ENCODE measurements at places on chromosomes 6 and 20.

GRCh38 chr6:74578339-74578738 lies 627.5 kb downstream of the COL12A1 start:
- no peak for DNase-seq

- no peak for DNase-seq
These were observed 36.7 kb upstream of the TMEM14A start for GRCh38 chr6:52634211-52634610.

DNA sequence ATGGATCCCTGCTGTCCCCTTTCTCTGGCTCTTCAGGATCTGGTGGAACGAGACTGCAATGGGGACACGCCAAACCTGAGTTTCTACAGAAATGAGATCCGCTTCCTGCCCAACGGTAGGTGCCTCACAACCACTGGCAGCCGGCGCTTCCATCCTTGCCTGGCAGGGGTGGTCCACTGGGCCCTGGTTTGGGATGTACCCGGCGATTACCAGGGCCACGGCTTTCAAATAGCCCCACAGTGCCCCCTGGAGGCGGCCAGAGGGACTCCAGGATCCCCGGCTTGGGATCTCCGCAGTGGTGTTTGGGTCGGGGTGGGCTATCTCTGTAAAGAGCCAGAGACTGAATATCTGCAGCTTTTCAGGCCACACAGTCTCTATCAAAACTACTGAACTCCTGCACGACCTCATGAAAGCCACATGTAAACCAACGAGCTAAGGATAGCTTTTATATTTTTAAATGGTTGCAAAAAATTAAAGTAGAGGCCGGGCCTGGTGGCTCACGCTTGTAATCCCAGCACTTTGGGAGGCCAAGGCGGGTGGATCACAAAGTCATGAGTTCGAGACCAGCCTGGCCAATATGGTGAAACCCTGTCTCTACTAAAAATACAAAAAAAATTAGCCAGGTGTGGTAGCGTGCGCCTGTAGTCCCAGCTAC lies 3.7 kb downstream of the OGFR start:
- peak; percentile 83 for DNase-seq

DNA sequence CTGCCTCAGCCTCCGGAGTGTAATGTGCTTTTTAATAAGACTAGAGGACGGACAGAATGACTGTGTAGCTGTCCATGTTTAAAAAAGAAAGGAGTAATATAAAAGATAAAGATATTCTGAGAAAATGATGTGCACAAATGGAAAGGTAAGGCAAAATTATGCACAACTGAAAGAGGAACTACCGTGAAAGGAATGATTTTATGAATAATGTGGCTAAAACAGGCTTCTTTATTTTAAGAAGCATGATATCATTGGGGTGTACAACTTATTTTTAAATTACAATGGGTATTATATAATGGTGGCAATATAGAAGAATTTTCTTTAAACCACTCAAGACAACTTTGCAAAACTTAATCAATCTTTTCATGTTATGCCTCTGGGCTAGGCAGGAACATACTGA lies 78.1 kb downstream of the FIG4 start:
- DNase-seq: no peak

DNA sequence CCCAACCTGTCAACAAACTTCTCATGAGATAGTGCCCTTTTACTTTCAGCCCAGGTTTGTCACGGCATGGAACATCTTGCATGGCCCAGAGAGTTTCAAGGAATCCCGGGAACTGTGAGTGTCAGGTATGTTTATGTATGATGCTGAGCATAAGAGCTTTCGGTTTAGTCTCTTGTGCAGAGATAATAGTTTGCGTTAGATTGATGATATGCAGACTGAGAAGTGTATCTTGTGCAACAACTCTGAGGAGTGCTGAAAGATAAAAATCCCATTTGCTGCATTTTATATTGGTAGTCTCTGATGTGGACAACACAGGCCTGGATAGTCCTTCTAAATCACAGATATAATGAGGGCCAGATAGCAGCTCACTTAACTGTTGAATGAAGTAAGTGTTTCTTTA lies 99.0 kb downstream of the TBX18 start:
- DNase-seq: no peak

GRCh38 chr6:3290931-3291211 lies 32.1 kb downstream of the PSMG4 start:
- DNase-seq: no peak

DNA sequence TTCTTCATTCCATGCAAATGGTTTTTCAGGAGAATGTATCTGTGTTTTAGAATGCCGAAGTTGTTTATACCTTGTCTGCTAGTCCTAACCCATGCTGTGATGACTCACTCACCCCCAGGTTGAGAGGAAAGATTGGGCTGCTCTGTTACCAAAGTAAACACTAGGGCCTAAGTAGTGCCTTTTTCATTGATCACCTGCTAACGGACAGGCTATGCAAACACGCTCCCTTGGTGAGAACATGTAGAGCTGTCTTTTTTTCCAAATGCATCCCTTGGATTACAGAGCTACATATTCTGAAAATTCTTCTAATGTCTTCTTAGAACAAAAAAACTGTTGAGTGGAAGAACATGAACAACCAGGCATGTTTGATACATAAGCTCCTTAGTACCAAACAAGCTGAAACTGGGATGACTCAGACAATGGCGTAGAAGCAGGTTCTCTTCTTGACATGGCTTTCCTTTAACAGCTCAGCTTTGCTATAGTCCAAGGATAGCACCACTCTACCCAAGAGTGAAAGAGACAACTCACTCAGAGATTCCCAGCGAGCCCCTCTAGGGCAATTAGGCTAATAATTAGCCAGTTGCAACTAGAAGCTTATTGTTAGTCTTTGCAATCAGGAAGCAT lies 20.5 kb downstream of the PERP start:
- no peak for DNase-seq

- no peak for DNase-seq
These were observed 99.2 kb upstream of the ID4 start for GRCh38 chr6:19738010-19738409.

GRCh38 chr20:54103762-54104600 lies 33.6 kb upstream of the BCAS1 start:
- DNase-seq: no peak

GRCh38 chr6:38407192-38407591 lies 232.5 kb downstream of the BTBD9 start:
- DNase-seq: peak; percentile 20

- DNase-seq: peak; percentile 13
These were observed 143.5 kb upstream of the BMP2 start for GRCh38 chr20:6623989-6624388.

DNA sequence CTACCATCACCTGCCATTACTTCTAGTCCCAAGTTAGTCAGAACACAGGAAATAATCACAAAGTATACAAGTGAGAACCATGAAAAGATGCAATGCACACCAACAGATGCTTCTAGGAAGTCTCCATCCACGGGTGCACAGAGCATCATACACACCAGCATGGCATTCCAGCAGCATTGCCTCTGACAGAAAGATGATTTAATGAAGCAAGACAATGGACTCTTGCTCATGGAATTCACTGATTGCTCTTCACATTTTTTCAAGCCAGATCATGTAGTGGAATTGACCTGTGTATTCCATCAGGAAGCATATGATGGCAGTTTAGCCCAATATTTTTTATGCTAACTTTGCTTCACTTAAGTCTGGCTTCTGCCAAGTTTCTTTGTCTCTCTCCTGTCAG lies 406.3 kb upstream of the RGS17 start:
- DNase-seq: no peak

DNA sequence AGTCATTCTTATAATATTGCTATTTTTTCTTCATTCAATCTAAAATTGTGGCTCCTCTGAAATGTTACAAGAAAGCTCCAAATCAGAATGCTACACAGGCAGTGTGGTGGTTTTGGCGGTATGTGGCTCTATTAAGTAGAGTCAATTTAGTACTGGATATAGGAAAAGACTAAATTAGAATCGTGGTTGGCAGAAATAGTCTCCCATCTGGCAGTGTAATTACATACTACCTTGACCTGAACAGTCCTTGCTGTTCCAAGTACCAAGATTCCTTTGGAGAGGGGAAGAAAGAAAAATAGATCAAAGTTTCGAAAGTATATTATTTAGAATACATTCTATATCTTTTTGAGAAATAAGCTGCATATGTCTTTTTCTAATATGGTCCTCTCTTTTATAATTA lies 78.2 kb downstream of the C6orf118 start:
- no peak for DNase-seq

- DNase-seq: no peak
These were observed 120.7 kb downstream of the TBXT start for GRCh38 chr6:166046982-166047381.

- DNase-seq: peak; percentile 37
These were observed 602.5 kb upstream of the CDH4 start for GRCh38 chr20:60649541-60649940.

DNA sequence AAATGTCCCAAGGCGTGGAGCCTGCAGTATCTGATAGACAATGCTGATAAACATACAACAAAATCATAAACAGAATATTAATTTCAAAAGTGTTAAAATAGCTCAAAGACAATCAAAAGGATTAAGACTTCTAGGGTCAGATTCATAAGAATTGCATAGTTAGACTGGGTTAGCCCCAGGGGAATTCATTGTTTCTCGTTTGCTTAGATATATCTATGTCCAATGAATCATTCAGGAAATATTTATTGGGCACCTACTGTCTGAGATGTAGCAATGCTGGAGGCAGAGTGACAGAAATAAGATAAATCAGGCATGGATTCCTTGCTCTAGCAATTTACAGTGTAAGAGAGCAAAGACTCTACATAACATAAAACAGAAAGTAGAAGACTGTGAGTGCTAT lies 124.4 kb upstream of the PRL start:
- DNase-seq: no peak

DNA sequence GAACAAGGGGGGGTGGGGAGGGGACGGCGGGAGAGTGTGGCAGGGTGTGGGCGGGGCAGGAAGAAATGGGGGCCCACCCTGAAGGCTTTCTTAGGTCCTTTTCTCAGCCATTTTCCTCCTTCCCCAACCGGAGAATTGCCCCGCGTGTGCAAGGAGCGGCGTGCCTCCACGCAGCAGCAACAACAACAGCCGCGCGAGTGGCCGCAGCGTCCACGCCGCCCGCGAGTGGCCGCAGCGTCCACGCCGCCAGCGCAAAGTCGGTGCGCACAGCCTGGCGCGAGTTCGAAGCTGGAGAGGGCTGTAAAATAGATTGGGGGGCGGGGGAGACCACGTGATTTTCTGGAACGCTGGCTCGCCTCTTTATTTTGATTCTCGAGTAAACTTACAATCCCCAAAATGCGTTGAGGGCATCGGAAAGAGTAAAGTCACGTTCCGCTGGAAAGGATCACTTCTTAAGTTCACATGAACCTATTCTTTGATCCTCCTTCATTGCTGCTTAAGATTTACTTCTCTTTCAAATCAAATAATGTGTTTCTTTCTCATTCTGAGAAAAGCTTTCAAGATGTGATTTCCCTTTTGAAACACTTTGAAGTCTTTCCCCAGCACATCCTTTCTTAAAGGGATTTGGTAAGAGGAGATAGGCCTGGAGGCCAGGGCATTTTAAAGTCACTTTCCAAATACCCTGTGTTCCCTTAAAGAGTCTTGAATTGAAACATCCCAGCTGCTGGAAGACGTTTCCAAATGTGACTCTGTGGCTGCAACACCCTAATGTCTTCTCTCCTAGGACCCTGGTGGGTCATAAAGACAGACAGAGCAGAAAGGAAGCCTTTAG lies 66.7 kb upstream of the ZNF217 start:
- peak; percentile 58 for DNase-seq

DNA sequence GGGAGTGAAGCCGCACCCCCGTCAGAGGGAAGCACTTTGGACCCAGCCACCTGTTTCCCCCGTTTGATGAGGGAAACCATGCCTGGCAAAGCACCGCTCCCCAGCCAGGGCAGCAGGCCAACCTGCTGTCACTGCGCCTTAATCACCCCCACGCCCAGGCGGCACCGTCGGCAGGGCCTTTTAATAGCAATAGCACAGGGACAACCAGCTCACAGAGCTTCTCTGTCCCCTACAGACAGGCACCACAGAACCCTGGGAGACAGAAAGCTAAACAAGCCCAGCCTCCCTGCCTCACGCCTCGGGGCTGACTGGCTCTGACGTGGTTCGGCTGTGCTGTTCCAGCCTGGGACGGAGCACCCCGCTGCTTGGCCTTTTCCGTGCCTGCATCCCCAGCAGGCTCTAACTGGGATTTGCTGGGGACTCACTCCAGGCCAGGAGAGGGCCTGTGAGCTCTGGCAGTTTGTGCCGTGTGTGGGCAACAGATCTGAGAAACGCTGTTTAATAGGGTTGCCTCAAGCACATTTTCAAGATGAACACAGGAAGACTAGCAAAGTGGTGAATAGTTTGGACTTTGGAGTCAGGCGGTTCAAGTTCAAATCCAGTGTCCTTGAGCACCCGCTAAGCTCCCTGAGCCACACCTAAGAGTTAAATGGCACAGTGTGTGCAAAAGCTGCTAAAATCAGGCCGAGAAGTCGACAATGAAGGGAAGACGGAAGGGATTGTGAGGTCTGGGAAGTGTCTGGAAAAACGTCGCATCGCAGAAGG lies 223.8 kb downstream of the NRN1 start:
- peak; percentile 18 for DNase-seq
